ENCODE measurements at places on chromosomes 12 and 14. TPM values are rescaled to one million over a fixed set of nuclear protein-coding genes. Genes with fewer than 3 reads are reported as not detected.

Gene SERPINA12
- not detected for total RNA-seq

Gene EGLN3
- 13.0 TPM for total RNA-seq

Gene RNASE2
- 2.9 TPM for total RNA-seq

DNA sequence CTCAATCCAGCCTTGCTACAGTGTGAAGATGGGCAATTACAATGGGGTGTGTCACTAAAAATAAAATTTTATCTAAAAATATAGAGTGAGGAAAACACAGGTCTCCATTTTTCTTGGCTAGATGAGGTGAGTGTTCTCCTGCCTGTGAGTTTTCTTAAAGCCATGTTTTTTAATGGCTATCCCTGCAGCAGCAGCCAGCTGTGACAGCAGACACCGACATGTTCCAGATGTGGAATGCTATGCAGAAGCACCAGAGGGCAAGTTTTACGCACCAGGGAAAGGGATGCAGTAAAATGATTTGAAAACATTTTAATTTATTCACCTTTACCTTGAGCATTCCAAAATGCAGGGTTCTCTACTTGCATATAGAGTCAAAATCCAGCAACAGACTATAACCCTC, 577.0 kb upstream of the STXBP6 start:
- DNase-seq: no peak

GRCh38 chr12:45182511-45182910, 33.4 kb upstream of the ANO6 start:
- no peak for DNase-seq

DNA sequence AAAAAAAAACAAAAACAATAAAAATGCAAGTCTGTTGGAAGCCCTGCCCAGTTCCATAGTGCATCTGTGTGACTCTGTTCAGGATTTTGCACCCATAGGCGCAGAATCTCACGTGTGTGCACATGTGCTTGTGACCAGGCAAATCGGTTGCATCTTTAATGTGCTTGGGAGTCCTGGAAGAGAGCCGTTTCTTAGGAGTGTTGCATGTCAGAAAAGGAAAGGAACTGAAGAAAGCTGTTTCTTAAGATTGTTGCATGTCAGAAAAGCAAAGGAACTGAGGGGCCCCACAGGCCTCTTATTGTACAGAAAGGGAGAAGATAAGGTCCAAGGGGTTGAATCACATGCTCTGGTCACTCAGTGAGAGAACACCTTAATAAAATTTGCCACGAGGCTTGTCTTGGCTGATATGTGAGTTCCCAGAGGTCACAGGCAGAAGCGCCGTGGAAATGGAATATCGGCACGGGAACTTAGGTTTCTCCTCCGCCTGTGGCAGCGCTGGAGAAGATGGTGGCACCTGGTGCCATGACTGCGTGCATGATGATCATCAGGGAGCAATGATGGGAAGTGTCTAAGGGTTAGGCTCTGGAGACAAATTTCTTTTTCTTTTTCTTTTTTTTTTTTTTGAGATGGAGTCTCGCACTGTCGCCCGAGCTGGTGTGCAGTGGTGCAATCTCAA, 90.0 kb downstream of the LRRC74A start:
- no peak for DNase-seq
